ENCODE measurements at places on chromosomes 2 and 18.

- DNase-seq, result no peak
Measured at GRCh38 chr2:57376985-57377384, 669.6 kb upstream of the VRK2 start.

DNA sequence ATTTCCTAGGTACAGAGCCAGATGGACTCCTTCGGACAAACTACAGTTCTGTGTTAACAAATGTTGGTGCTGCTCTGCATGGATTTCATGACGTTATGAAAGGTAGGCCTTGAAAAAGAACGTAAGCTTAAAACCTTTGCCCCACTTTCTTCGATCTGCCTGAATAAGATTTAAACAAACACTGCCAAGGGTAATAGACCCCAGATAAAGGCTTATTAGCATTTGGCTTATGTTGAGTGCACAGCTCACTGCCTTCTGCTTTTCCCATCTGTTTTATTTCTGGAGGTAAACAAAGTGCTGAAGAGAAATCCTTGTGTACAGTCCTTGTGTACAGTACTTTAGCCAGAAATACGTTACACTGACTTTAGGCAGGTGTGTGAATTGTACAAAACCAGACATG, 50.0 kb upstream of the STON1 start:
- DNase-seq, result no peak

DNA sequence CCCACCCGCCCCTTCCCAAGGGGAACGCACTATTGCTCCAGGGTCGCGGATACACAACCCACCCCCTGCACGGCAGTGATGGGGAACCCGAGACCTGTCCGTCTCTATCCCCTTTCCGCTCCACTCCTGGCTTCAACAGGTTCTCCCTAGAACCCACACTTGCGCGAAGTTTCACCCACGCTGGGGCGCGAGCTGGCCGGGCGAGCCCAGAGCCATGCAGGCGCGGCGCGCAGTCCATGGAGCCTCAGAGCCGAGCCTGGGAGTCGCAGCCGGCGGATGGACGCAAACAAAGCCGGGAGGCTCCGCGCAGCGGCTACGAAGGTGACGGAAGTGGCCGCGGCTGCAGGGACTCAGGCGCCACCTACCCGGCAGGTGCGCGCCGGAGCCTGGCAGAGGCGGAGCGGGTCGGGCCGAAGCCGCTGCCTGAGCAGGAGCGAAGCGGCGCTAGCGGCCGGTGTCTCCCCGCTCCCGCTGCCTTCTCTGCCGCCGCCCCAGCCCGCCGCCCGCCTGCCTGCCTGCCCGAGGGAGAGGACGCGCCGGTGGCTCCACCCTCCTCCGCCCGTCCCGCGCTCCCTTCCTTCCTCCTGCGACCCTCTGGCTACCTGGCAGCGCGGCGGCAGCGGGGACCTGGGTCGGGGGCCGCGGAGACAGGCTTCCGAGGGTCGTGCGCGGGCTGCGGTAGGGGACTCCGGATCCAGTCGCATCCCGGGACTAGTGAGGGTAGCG, 14.0 kb downstream of the ALPG start:
- DNase-seq, result no peak

DNA sequence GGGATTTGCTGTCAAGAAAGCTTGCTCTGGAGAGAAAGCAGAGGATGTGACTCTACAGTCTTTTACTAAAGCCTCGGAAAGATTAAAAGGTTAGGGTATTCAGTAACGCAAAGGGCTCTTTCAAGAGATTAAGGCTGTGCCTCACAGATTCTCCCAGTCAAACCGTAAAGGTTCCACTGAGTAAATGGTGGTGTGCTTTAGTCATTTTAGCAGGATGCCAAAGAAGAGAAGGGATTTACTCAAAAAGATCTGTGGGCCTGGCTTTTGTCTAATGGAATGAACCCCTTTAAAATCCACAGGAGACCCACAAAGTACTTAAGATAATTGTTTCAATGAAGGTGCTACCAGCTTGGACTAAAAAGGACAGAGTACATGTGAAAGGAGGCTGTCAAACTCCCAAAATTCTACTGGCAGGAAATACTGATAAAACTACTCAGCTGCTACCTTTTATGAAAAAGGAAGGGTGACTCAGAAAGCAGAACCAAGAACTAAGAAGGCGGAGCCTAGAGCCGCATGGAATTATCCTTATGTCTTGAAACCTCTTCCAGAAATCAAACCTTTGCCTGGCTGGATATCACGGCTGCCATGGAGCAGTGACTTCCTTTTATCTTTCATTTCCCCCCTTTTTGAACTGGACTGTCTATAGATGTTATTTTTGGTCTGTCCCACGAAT, 670.2 kb upstream of the ZEB2 start:
- no peak for DNase-seq

Data from esophagus squamous epithelium (tissue), 5 donors.